ENCODE measurements at places on chromosomes 16 and 17. TPM values are rescaled to one million over a fixed set of nuclear protein-coding genes. Genes with fewer than 3 reads are reported as not detected.

Gene BCL6B
- total RNA-seq = not detected

- H3K27me3 ChIP-seq = no peaks in the 10 kb centered on the region
- no peak for DNase-seq
- no peaks in the 10 kb centered on the region for H3K4me1 ChIP-seq
- H3K4me3 ChIP-seq = no peak overlapping the region
- no peaks in the 10 kb centered on the region for H3K36me3 ChIP-seq
Observed at GRCh38 chr16:23317266-23317661, 15.2 kb downstream of the SCNN1B start.

DNA sequence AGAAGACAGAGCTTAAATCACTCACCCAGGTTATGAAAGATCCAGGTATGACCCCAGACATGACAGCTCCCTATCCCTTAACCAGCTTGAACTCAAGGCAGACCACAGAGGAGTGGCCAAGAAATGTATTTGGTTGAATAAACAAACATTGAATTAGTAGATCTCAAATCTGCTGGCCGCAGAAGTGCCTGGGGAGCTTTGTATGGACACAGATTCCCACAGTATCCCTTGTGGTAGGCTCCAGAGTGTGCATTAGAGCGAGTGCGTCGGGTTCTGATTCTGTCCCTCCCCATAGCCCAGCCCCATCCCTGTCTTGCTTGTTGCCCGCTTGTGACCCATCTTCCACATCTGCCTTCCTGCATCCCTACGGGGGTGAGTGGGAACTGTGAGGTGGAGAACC is 118.8 kb upstream of the FOXF1 start:
- H3K4me1 ChIP-seq = no peaks in the 10 kb centered on the region
- H3K27ac ChIP-seq = no peak overlapping the region
- peaks cover 3% of the 10 kb centered on the region for H3K27me3 ChIP-seq
- no peak overlapping the region for H3K4me3 ChIP-seq

DNA sequence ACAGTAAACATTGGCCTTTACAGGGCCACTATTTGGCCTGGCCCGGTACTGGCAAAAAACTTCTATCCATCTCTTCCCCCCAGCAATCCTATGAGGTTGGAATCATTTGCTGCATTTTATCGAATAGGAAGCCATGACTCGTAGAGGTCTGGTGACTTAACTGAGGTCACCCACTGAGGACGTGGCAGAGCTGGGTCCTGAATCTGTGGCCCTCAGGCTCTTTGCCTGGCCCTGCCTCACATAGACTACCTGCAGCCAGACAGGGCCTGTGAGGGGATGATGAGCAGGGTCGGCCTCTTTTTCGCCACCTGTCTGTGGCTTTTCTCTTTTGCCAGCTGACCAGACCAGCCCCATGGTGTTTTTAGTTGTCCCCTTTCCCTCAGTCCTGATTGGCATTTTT is 1.9 kb downstream of the PPP4C start:
- H3K27ac ChIP-seq = no peak overlapping the region
- no peak for DNase-seq
- no peak overlapping the region for H3K4me3 ChIP-seq
- peaks cover 38% of the 10 kb centered on the region for H3K4me1 ChIP-seq
- H3K36me3 ChIP-seq = peaks cover 49% of the 10 kb centered on the region

Gene C17orf113
- total RNA-seq = 0.55 TPM

DNA sequence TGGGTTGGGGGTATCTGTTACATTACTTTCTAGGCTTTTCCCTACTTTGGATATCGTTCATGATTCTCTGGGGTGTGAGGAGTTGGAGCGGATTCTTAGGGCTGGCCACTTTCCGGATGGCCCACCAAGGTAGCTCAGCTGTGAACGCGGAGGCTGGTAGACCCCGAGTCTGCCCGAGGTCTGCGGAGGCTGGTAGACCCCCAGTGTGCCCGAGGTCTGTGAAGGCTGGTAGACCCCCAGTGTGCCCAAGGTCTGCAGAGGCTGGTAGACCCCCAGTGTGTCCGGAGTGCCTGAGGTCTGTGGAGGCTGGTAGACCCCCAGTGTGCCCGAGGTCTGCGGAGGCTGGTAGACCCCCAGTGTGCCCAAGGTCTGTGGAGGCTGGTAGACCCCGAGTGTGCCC is 99.2 kb upstream of the ZNF469 start:
- H3K27ac ChIP-seq = no peak overlapping the region
- DNase-seq = no peak
- no peak overlapping the region for H3K4me3 ChIP-seq
- H3K27me3 ChIP-seq = no peaks in the 10 kb centered on the region

Gene CRHR1
- total RNA-seq = not detected

Gene LRRC75A
- 1.5 TPM for total RNA-seq

Gene TAOK2
- 14.1 TPM for total RNA-seq

DNA sequence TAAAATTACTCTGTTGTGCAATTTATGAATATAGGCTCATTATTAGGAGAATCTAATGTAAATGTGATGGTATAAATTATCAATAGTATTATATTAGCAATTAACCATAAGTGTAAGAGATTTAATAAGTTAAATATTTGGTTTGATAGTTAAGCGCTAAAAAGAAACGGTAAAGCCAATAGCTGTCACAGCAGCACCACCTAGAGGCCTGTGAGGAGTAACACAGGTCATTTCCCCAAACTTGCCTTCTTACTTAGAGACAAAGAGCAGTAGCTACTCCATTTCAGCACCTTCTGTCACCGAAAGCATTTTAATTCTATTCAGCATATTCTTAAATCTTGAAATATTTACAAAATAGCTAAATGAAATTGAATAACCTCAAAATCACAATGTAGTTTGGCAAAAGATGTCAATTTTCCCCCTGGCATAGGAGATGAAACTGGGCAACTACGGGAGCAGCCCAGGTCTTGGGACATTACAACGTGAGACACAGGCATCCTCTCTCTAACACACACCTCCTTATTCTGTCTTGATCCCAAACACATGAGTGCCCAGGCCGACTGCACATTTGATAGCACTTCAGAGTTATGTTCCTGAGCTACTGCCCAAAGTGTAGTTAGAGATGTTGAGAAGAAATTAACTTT is 14.3 kb upstream of the DYNLRB2 start:
- no peaks in the 10 kb centered on the region for H3K4me1 ChIP-seq
- DNase-seq = peak; percentile 81
- H3K4me3 ChIP-seq = no peak overlapping the region
- H3K36me3 ChIP-seq = no peaks in the 10 kb centered on the region
- H3K27ac ChIP-seq = no peak overlapping the region
- H3K27me3 ChIP-seq = no peaks in the 10 kb centered on the region

- no peaks in the 10 kb centered on the region for H3K27me3 ChIP-seq
- H3K4me3 ChIP-seq = no peak overlapping the region
- H3K4me1 ChIP-seq = peaks cover 35% of the 10 kb centered on the region
- H3K36me3 ChIP-seq = peaks cover 48% of the 10 kb centered on the region
- no peak overlapping the region for H3K27ac ChIP-seq
Observed at GRCh38 chr17:65552214-65552613, 9.2 kb downstream of the AXIN2 start.

DNA sequence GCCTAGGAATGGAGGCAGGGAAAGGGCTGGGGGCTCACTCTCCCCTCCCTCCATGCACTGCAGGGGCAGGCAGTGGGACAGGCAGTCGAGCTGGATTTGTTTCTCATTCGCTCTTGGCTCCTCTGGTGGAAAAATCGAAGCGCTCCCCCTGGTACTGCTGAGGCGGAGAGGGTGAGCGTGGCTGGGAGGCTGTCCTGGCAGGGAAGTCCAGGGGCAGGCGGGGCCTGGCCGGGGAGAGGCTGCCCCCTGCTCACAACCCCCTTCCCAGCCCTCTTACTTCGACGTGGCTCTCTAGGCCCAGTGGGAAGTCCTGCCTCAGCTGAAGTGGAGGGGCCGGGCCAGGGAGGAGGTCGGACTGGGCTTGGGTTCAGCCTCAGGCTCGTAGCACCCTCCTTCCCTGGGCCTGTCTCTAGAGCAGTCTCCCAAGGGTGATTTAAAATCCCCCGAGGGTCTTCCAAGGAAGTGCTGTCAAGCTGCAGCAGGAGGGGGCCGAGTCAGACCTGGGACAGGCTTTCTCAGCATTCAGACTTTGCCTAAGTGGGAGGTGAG is 16.5 kb upstream of the TMEM92 start:
- no peak overlapping the region for H3K4me3 ChIP-seq
- H3K27me3 ChIP-seq = peaks cover 4% of the 10 kb centered on the region
- H3K36me3 ChIP-seq = no peaks in the 10 kb centered on the region
- no peak overlapping the region for H3K27ac ChIP-seq
- DNase-seq = no peak

GRCh38 chr17:7443499-7444485 is 1.1 kb upstream of the CHRNB1 start:
- peaks cover 48% of the 10 kb centered on the region for H3K4me1 ChIP-seq
- no peak for DNase-seq
- H3K36me3 ChIP-seq = no peaks in the 10 kb centered on the region
- H3K27me3 ChIP-seq = peaks cover 74% of the 10 kb centered on the region
- no peak overlapping the region for H3K4me3 ChIP-seq

DNA sequence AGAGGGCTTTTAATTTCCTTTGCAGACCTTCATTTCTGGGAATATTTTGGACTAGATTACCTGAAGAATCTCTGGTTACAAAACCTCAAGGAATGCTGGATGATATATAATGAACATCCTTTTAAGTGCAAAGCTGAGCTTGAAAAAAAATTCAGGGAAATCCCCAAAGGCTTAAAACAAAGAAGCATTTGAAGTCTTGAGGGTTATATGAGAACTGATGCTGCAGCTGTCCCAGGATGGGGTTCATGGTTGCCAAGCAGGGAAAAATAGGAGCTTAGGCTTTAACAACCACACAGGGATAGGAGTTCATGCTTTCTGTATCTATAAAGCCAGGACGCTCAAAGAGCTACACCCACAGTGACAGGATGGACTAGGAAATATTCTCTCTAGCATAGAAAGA is 150.4 kb upstream of the IRX5 start:
- no peaks in the 10 kb centered on the region for H3K27me3 ChIP-seq
- H3K27ac ChIP-seq = no peak overlapping the region
- no peaks in the 10 kb centered on the region for H3K36me3 ChIP-seq
- H3K4me1 ChIP-seq = no peaks in the 10 kb centered on the region
- no peak overlapping the region for H3K4me3 ChIP-seq

GRCh38 chr16:82633964-82634600 is 7.3 kb downstream of the CDH13 start:
- peaks cover 7% of the 10 kb centered on the region for H3K27me3 ChIP-seq
- no peaks in the 10 kb centered on the region for H3K36me3 ChIP-seq
- no peak overlapping the region for H3K4me3 ChIP-seq
- H3K27ac ChIP-seq = no peak overlapping the region

GRCh38 chr17:51319186-51319585 is 58.8 kb downstream of the UTP18 start:
- H3K27me3 ChIP-seq = peaks cover 4% of the 10 kb centered on the region
- no peak overlapping the region for H3K27ac ChIP-seq
- DNase-seq = no peak

Gene MYCBPAP
- total RNA-seq = 1.5 TPM

- H3K36me3 ChIP-seq = no peaks in the 10 kb centered on the region
- no peak overlapping the region for H3K27ac ChIP-seq
- peaks cover 5% of the 10 kb centered on the region for H3K4me1 ChIP-seq
- H3K4me3 ChIP-seq = no peak overlapping the region
Observed at GRCh38 chr16:80437707-80438106, 103.1 kb upstream of the DYNLRB2 start.

DNA sequence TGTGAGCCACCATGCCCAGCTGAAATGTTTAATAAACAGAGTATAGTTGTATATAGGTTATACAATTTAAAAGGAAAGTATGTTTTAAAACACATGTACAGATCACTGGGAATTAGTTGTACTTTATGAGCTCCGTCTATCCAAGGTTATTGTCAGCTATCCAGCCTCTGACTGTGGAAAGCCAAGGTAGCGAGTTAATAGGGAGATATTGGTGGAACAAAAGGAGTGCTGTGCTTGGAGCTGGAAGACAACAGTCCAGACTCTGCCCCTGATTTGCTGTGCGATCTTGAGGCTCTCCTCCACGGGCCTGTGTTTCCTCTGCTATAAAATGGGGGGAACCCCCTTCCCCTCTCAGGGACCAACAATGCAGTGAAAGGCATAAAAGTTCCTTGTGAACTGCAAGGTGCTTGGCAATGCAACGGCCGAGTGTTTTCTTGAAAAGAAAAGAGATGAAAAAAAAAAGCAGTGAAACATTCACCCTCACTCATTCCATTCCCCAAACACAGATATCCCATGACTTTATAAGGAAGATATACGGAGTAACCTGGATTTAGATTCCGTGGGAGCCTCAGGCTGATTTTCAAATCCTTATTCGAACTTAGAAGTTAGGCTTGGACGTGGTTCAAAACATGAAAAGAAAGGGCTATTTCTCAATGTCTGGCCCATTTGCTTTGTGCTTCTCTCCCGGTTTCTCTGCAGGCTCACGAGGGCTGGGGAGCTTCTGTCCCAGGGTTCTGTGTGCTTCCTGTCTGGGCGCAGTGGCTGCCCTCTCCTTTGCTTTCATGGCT is 34.1 kb downstream of the CUEDC1 start:
- DNase-seq = no peak
- H3K27ac ChIP-seq = no peak overlapping the region
- no peaks in the 10 kb centered on the region for H3K27me3 ChIP-seq

DNA sequence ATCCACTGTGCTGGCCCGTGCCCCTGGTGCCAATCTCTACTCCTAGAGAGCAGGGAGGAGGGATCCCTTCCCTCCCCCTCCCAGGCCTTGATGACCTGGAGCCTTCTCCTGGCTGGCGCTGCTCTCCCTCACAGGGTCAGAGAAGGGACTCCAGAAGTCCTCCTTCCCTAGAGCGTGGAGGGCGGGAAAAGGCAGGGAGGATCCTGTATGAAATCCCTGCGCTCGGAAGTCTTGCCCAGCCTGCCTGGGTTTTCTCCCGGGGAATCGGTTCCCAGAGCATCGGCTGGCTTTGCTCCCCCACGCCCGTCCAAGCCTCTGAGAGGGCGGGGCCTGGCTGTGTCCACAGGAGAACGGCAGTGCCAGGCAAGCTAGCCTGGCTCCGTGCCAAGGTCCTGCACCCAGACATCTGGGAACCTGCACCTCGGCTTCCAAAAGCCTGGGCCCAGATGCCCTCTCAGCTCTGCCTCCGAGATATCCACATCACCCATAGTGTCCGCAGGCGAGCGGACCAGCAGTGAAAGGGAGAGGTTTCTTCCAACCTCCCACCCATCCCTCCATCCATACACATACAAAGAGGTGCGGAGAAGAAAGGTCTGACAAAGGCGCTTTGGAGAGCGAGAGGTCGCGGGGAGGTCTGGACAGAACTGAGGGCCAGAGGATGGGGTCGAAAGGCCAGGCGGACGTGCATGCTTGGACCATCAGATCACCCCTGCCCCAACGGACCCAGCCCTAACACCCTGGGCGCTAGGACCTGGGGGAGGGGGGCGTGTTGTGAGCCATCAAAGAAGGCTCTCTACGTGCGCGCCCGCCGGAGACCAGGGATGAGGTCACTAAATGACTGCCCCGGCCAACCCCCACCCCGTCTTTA is 1.1 kb downstream of the MPP2 start:
- H3K36me3 ChIP-seq = no peaks in the 10 kb centered on the region
- no peak overlapping the region for H3K27ac ChIP-seq
- peak; percentile 63 for DNase-seq
- peaks cover 32% of the 10 kb centered on the region for H3K4me1 ChIP-seq
- peaks cover 15% of the 10 kb centered on the region for H3K27me3 ChIP-seq

- H3K27ac ChIP-seq = no peak overlapping the region
- no peak overlapping the region for H3K4me3 ChIP-seq
- H3K36me3 ChIP-seq = no peaks in the 10 kb centered on the region
- peaks cover 5% of the 10 kb centered on the region for H3K4me1 ChIP-seq
- peaks cover 5% of the 10 kb centered on the region for H3K27me3 ChIP-seq
- no peak for DNase-seq
Observed at GRCh38 chr17:30472238-30472890, 4.8 kb upstream of the GOSR1 start.

Gene KRTAP2-3
- not detected for total RNA-seq
